Esophagus mucosa (tissue), 1 donor: ENCODE measurements at places on chromosomes 16 and 17. TPM values are rescaled to one million over a fixed set of nuclear protein-coding genes. Genes with fewer than 3 reads are reported as not detected.

- no peak for ATAC-seq
These were observed 88.9 kb upstream of the HLF start for GRCh38 chr17:55175788-55176427.

GRCh38 chr16:11819798-11820197, 22.7 kb upstream of the ZC3H7A start:
- no peak for ATAC-seq

GRCh38 chr16:4501071-4501478, 24.9 kb downstream of the HMOX2 start:
- ATAC-seq = no peak

GRCh38 chr17:69030169-69030568, 30.6 kb downstream of the ABCA9 start:
- ATAC-seq = no peak

DNA sequence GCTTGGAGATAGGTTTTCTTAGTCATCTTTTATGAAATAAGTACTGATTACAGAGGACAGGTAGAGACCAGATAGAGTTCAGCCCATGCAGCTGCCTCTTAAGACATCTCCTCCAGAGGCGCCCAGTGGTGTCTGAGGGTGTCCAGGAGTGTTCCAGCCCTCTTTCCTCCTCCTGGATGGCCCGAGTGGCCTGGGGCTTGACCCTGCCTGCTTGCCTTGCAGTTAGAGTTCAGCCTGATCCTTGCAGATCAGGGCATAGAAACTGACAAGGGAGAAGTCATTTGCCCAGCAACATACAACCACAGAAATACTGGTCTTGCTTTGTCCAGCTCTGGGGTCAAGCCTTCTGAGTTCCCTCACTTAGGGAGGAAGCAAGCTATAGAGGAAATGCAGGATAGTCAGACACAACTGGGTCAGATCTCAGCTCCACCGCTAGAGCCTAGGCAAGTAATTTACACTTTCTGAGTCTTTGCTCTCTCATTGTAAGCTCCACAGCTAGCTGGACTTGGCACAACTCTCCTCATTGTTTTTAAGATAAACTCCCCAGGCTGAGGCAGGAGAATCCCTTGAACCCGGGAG, 3.6 kb upstream of the CCL1 start:
- no peak for ATAC-seq

GRCh38 chr17:29597361-29598172, 4.6 kb downstream of the ANKRD13B start:
- ATAC-seq = no peak

GRCh38 chr16:69839240-69839688, 77.1 kb downstream of the WWP2 start:
- ATAC-seq = no peak

DNA sequence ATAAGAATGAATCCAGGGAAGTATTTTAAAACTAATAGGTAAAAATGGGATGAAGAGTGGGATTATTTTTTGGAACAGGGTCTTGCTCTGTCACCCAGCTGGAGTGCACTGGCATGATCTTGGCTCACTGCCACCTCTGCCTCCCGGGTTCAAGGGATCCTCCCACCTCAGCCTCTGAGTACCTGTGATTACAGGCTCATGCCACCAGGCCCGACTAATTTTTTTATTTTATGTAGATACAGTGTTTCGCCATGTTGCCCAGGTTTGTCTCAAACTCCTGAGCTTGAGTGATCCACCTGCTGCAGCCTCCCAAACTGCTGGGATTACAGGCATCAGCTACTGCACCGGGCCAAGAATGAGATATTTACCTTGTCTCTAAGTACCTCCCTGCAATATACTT, 22.1 kb downstream of the NSMCE1 start:
- no peak for ATAC-seq

DNA sequence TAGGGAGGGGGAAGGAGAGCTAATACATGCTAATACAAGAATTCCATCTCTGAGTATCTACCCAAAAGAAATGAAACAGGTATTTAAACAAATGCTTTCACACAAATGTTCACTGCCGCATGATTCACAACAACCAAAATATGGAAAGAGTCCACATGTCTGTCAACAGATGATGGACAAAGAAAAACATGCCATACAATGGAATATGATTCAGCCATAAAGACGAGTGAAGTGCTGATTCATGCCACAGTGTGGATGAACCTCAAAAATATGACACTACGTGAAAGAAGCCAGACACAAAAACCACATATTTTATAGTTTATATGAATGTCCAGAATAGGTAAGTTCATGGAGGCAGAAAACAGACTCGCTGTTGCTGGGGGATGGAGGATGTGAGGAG, 321.4 kb downstream of the FOXL1 start:
- no peak for ATAC-seq

DNA sequence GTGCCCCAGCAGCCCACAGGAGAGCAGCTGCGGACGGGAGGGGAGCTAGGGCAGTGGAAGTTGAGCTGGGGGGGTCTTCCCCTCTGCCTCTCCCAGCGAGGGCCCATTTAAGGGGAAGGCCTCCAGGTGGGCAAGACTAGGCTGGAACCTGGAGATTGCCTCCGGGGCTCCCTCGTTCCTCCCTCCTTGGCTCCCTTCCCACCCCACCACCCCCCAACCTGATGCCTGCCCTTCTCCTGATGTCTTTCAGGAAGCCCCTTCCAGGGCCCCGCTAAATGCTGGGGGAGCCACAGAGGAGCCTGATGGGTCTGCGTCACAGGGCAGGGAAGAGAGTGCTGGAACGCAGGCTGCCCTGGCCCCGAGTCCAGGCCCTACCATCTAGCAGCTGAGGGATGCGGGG, 16.7 kb downstream of the ADGRG1 start:
- ATAC-seq = no peak

GRCh38 chr17:73833775-73834488, 189.7 kb upstream of the SDK2 start:
- no peak for ATAC-seq

DNA sequence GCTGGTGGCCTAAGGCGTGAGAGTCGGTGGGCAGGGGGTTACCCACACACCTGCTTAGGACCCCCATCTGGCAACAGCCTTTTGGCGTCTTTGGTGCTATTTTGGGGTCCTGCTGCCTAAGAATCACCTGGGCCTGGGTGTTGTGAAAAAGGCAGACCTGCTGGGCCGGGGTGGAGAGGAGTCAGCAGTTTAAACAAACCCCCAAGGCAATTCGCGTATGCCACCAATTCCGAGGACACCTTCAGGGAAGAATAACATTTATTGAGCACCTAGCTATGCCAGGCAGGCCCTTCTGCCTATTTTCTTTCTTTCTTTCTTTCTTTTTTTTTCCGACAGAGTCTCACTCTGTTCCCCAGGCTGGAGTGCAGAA, 53.9 kb upstream of the TOB1 start:
- peak; percentile 1 for ATAC-seq

GRCh38 chr17:77498791-77499698, 358.3 kb downstream of the SEC14L1 start:
- no peak for ATAC-seq

- ATAC-seq = peak; percentile 93
These were observed at the start of the genes CHTF8 and UTP4 for GRCh38 chr16:69132424-69133252. Gene CHTF8 (minus strand): TSS chr16:69132588. CDS start chr16:69121458, 11,130 bp downstream. Gene UTP4 (plus strand): TSS chr16:69132649. CDS start chr16:69133460, 811 bp downstream.

DNA sequence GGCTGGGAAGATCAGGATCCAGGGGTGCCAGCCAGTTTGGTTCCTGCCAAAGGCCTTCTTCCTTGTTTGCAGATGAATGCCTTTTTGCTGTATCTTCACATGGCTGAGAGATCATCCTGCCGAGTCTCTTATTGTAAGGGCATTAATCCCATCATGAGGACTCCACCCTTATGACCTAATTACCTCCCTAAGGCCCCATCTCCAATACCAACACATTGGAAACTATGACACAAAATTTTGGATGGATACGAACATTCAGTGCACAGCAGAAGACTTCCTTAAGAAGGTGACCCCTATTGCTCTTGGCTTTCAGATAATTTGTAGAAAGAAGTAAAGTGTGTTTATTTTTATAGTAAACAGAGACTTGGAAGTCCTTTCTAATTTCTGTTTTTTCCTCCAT, 1164.7 kb upstream of the CDH8 start:
- ATAC-seq = no peak

GRCh38 chr17:49762151-49762941, 1.6 kb downstream of the FAM117A start:
- ATAC-seq = no peak

DNA sequence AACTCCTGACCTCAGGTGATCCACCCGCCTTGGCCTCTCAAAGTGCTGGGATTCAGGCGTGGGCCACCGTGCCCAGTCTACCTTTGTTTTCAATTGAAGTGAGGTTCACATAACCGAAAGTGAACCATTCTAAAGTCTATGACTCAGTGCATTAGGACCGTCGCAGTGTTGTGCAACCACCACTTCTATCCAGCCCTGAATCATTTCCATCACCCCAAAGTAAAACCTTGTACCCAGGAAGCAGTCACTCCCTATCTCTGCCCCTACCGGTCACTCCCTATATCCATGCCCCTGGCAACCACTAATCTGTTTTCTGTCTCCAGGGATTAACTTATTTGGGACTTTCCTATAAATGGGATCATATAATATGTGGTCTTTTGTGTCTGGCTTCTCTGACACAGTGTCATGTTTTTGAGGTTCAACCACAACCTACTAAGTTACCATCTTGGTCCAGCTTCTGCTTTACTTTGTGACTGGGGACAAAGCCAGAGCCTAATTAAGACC, 28.3 kb upstream of the CDC42EP4 start:
- peak; percentile 88 for ATAC-seq

DNA sequence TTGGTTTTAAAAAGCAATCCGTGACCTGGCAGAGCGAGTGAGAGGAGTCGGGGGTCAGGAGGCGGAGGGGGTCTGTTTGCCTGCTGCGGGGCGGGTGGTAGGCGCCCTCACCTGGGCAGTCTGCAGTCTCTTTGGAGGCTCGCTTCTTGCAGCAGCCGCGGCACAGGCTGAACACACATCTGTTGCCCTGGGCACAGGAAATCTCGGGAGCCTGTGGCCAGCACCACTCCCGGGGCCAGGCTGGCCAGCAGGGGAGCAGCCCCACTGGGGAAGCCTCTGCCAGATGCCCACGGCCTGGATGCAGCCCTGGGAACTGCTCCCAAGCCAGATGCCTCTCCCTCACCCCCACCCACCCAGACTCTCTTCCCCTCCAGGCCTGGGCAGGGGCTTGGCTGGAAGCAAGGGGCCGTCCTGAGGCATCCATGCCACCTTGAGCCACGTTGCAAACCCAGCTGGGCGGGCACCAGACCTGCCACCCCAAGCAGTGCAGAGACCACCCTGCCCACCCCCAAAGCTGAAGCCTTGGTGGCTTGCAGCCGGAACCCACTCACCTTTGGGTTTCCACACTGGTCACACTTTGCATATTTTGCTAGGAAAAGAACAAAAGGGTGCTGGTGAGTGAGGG, 6.6 kb downstream of the GPS1 start:
- ATAC-seq = no peak

DNA sequence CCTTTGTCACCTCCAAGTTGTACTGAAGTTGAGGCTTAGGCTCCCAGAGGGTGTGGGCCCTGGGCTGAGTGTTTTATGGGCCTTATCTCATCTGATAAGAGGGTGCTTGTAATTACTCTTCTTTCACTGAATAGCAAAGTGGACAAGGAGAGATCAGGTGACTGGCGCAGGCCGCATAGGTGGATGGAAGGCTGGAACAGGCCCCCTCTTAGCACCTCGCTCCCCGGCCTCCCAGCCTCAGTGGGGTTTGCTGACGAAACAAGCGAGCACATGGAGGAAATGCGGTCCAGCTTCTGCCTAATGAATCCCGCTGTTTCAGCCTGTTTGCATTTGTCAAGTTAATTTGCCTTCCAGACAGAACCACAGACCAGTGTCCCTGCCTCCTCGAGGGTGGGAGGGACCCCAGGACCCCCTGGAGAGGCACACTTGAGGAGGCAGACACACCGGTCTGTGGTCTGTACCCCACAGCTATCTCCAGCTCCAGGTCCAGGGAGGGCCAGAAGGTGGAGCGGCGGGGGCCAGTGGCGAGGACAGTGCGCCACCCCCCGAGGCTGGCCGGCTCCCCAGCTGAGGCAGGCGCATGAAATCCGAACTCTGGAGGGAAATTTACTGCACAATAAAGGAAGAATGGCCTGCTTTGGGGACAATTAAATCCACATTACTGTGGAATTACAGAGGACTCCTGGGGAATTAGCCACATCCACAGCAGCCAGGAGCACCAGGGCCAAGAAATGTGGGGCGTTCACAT, 123.4 kb downstream of the NTN1 start:
- ATAC-seq = no peak

DNA sequence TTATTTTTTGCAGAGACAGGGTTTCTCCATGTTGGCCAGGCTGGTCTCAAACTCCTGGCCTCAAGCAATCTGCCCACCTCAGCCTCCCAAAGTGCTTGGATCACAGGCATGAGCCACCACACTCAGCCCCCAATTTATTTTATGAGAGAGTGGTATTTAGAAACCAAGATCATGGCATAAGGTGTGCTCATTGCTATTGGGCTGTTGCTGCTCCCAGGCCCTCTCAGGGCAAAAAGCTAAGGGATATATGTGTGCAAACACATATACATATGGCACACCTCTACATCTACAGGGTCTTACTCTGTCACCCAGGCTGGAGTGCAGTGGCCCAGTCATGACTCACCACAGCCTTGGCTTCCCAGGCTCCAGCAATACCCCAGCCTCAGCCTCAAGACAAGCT, 15.0 kb upstream of the CMTM4 start:
- no peak for ATAC-seq

- ATAC-seq = peak; percentile 71
These were observed 3.4 kb downstream of the ZNF688 start for GRCh38 chr16:30567991-30568638.

- peak; percentile 27 for ATAC-seq
These were observed 795 bp downstream of the KCTD13 start for GRCh38 chr16:29925105-29925756.

CRHR1 gene
- 0.40 TPM for total RNA-seq

NPIPB9 gene
- 0.84 TPM for total RNA-seq

RDM1 gene
- 1.1 TPM for total RNA-seq

PRAC2 gene
- not detected for total RNA-seq

GRN gene
- total RNA-seq = 767 TPM

KRT15 gene
- total RNA-seq = 2,810 TPM

IRX3 gene
- total RNA-seq = 38.9 TPM

TAT gene
- 0.24 TPM for total RNA-seq

TBC1D3E gene
- total RNA-seq = not detected
